Stimulated activated CD8-positive, alpha-beta memory T cell treated with anti-CD3 and anti-CD28 coated beads, Interleukin-4, amount 100 ng/mL, for 24 hours (primary cell): ENCODE measurements at places on chromosomes 3 and 15.

DNA sequence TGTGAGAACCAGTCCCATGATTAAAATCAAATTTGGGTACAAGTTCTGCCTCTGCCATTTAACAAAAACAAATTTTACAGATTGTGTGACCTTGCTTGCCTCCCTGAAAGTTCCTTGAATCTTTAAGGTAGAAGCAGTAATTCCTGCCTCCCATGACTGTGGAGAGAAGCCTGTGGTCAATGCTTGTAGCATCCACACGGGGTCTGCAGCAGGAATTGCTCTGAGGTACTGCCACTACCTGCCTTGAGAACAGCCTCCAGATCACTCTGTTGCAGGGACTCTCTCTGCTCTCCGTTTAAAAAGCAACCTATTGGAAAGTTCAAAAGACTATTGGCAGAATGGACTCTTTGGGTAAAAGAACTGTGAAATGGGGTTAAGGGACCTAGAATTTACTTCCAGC, 75.9 kb downstream of the SST start:
- DNase-seq, result no peak

DNA sequence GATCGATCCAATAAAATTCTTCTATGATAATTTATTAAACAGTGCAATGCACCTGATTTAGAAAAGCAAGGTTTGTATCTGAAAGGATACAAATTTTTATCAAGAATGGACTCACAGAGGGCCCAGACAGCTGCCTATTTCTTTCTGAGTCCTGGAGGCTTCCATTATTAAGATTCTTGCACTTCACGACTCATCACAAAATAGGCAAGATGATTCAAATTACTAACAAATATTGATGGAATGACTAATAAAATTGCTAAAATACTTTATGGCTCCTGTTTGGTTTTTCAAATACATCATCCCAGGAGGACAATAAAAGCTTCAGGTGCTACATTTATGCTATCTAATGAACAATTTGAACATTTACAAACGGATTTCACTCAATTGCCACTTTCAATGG, 483.0 kb upstream of the AGTR1 start:
- DNase-seq, result no peak

DNA sequence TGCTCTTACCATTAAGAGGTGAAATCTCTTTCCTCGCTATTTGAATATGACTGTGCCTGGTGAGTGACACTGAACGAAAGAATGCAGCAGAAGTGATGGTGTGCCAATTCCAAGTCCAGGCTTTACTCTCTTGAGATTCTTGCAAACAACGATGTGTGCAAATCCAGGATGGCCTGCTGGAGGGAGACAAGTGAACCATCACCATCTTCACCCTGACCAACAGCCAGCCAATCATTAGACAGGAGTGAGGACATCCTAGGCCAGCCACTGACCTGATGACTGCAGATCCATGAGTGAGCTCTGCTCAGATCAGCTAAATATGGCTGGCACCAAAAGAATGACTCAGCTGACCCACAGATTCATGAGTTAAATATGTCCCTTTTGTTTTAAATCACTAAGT, 878.0 kb downstream of the PDCD6IP start:
- no peak for DNase-seq

- DNase-seq, result no peak
These were observed 3.1 kb downstream of the C3orf20 start for GRCh38 chr3:14678015-14678503.

GRCh38 chr15:85580879-85581278, 200.5 kb downstream of the AKAP13 start:
- DNase-seq, result peak; percentile 40

GRCh38 chr3:58998476-58999117, 51.2 kb downstream of the CFAP20DC start:
- DNase-seq, result no peak

GRCh38 chr3:14144423-14145075, 19.7 kb downstream of the TMEM43 start:
- no peak for DNase-seq

- DNase-seq, result no peak
These were observed 19.3 kb upstream of the ATOSA start for GRCh38 chr15:52698514-52698913.

DNA sequence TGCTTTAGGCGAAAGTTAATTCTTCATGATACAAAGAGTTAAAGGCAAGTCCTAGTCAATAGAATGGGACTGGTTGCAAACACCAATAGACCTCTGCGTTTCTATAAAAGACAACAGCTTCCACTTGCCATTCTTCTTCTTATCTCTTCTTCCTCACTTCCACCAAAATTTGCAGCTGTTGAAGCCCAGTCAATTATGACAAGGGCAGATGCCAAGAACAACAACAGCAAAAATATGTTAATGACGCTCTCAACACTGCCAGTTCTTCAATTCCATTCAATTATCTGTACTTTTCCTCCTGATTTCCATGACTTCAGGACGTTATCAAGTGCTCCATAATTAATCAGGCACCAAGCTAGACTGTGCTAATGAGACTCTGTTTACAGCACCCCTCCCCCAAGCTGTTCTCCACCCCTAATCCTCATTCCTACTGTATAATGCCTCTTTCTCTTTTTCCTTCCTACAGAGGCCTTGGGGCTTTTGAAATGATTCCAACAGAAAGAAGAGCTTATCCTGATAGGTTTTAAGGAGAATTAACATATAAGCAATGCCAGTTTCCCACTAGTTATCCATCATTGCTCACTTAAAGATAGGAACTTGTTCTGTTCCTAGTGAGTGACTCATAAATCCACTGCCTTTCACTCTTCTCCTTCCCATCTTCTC, 1160.5 kb downstream of the IGSF11 start:
- DNase-seq, result no peak

GRCh38 chr3:39910826-39911464, 101.5 kb downstream of the MYRIP start:
- DNase-seq, result no peak

DNA sequence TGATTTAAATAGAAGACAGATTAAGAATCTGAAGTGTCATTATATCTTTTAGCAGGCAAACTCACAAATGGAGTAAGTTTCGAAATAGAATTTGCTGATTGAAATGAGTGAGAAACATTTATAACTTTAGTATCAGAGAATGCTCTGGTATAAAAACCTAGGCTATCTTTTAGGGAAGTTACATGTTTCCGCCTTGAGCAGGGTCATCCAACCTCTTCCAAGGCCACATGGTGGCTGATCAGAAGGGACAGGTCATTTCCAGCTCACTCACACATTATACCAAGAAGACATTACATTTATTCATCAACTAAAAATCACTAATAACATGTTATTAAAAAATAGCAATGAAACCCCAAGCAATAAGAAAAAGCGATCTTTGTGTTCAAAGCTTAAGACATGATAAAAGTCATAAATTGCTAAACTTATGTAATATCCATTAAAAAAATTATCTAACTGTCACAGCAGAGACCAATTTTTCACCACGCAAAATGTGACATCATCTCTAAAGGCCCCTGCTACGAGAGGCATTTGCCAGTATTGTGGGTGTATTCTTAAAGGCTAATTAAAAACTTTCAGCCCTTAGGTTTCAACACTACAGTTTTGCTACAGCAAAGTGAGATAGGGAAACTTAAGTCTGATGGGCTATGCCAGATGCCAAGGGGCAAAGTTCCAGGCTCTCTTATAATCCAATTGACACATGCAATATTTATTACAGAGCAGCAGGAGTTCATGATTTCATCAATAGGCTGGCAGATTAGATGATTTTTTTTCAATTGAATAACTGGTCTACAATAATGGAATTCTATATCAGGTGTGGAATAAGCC, 240.4 kb upstream of the TBL1XR1 start:
- no peak for DNase-seq

DNA sequence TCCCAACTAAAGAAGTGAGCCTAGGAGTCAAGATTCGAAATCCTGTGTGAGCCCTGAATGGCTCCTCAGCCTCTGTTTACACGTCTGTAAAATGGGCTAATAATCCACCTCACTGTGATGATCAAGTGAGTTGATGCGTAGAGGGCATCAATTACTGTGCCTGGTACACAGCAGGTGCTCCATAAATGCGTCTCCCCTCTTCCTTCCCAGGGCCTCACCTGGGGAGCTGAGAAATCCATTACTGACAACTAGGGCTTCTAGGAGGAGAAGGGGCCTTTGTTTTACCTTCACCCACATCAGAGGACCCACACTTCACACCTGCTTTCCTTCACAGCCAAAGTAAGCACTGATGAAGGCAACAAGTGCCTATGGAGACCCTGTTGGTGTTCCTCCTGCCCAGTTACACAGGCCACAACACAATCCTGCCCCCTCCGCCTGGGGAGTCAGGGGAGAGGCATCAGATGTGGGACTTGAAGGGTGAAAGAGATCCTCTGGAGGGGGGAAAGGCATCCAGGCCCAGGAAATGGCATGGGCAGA, 1.4 kb downstream of the CIB2 start:
- DNase-seq, result no peak

- no peak for DNase-seq
These were observed 16.9 kb upstream of the P2RY1 start for GRCh38 chr3:152818027-152818426.

GRCh38 chr3:53566461-53567145, 72.2 kb downstream of the CACNA1D start:
- DNase-seq, result no peak

- DNase-seq, result no peak
These were observed 37.3 kb downstream of the CACNA2D2 start for GRCh38 chr3:50466177-50466576.

- no peak for DNase-seq
These were observed 267.3 kb downstream of the LPP start for GRCh38 chr3:188421151-188421821.

- no peak for DNase-seq
These were observed 90.7 kb downstream of the CHRD start for GRCh38 chr3:184470551-184470950.

DNA sequence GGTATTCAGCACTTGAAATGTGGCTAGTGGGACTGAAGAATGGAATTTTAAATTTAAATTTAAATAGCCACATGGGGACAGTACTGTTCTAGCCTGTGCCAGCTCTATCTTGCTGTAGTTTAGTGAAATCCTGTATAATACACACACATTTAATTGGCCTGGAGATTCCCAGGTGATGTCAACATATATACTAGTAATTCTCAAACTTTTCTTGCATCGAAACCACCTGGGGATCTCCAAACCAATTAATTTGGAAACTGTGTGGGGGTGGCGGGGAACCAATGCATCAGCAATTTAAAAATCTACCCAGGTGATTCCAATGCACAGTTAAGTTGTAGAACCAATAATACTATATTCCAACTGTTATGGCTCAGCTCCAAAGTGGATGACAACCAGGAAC, 228.9 kb upstream of the MRPL3 start:
- no peak for DNase-seq

DNA sequence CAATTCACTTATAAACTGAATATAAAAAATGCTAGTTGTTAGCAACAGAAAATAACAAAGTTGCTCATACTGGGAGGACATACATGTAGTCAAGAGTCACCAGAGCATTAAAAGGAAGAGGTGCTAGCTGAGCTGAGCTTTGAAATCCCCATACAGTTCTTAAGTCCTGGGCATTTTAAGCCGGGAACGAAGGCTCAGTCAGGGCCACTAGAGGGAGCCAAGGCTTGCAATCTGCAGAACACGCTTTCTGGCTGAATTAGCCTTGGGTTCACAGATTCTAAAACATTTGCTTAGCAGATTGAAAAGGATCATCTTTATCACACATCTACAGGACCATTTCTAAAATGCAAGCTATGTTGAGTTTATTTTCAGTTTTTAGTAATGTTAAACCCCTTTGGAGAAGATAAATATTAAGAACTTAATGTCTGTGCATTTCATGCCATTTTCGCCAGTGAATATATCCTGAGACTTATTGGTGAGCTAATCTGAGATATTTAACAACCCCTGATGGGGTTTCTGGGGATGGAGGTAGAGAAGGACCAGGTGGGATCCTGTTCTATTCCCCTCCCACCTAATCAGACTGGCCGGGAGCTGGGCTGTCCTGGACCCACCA, 26.3 kb upstream of the MNS1 start:
- DNase-seq, result peak; percentile 45

DNA sequence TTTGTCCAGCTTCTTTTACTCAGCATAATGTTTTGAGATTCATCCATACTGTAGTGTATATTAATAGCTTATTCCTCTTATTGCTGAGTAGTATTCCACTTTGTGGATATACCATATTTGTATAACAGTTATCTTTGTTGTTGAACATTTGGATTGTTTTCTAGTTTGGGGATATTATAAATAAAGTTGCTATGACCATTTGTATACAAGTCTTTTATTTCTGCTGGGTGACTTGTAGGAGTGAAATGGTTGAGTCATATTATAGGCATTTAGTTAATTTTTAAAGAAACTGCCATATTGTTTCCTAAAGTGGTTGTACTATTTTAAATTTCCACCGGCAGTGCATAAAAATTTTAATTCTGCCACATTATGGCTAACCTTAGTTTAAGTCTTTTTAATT, 53.4 kb downstream of the RPL39L start:
- no peak for DNase-seq

DNA sequence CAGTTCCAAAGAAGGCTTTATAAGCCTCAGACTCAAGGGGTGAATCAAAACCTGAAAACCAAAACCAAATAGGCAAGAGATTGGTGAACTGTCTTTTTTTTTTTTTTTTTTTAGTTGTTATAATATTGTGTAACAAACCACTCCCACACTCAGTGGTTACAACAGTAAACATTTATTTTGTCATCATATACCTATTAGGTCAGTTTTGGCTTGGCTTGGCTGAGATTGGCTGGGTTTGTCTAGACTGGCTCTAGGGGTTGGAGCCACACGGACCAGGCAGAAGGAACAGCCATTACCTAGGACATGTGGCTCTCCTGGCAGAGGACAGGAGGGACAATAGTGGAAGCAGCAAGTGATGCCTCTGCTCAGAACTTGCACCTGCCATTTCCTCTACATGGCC, 26.4 kb upstream of the RYR3 start:
- DNase-seq, result no peak

- no peak for DNase-seq
These were observed 16.0 kb upstream of the EID1 start for GRCh38 chr15:48861813-48862431.

DNA sequence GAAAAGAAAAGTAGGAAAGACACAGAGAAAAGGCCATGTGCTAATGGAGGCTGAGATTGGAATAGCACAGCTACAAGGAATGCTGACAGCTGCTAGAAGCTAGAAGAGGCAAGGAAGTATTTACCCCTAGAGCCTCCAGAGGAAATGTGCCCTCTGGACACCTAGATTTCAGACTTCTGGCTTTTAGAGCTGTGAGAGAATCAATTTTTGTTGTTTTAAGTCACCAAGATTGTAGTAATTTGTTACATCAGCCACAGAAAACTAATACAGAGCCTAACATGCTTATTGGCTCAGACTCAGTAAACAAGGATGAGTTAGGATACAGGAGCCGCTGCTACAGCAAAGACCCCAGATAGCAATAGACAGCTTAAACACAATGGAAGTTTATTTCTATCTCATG, 33.1 kb upstream of the GLCE start:
- DNase-seq, result no peak
